ENCODE measurements at places on chromosomes 1 and 21.

DNA sequence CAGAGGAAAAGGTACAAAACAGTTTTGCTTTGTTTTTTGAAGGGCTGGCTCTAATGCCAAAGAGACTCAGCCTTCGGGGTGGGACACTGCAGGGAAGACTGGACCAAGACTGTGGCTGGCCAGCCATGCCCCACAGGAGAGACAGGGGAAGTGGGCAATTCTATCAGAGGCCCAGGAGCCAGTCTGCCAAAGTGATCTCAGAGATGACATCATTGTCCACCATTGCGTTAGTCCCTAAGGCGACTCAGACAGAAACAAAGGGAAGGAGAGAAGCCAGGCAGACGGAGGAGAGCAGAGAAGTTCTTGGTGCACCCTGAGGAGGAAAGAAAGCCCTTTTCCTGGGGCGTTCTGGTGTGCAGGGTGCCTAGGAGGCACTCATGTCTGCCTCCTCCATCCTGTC is 26.4 kb downstream of the OPTC start:
- DNase-seq = no peak

DNA sequence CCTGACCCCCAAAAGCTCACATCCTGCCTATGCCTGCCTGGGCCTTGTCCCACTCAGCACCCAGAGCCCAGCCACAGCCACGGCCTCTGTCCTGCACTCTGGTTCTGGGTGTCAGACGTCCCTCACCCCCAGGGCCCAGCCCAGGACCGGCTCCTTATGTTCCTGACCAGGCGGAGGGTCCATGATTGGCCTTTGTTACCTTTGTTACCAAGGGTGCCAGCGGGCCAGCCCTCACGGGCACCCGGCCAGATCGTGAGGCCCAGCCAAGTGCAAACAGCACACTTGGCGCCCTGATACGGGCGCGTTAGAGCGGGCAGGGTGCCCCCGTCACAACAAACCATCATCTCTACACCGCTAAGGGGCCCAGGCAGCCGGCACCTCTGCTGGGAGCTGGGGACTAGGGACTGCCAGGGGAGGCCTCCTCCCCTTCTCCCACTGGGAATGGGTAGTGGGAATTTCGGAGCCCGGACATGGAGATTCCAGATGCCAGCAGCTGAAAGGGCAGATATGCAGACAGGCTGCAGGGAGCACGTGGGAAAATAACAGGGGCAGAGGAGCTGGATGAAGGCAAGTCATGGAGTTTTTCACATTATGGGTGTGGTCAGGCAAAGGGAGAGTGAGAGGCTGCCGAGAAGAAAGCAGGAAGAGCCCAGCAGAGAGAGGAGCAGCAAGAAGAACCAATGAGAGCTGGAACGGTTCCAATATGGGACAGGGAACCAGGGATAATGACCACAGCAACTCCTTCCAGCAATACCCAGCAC is 22.1 kb downstream of the HSPG2 start:
- DNase-seq = no peak

GRCh38 chr21:19463966-19464365 is 1060.4 kb upstream of the TMPRSS15 start:
- DNase-seq = no peak

- no peak for DNase-seq
Measured at GRCh38 chr1:26154750-26155149, 4.1 kb upstream of the FAM110D start.

DNA sequence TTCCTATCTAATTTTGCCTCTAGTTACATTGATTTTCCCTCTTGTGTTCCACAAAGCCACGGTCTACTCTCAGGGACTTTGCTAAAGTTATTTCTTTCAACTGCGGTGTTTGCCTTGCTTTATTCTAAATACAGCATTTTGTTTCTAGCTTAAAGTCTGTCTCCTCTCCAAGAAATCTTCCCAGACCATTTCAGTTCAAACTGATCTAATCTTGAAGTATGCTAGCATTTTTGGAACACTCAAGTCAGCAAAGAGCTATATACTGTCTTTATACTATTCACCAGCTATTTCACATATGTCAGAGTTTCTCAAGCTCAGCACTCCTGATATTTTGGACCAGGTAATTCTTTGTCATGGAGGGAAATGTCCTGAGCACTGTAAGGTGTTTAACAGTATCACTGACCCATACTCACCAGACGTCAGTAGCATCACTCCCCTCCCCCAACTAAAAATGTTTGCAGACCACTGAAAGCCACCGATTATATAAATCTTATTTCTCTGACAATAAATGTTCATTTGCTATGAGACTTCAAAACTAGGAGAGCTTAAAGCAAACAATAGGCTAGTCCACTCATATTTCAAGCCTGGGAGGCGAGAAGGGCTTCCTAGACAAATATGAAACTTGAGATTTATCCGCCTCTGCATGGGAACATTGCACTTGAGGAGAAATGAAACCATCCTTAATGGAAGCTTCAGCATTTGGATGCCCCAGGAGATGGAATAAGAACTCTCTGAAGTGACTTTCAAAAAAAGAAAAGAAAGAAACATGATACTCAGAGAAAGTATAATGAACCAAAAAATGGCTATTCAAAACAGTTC is 81.1 kb downstream of the KIAA0319L start:
- no peak for DNase-seq

DNA sequence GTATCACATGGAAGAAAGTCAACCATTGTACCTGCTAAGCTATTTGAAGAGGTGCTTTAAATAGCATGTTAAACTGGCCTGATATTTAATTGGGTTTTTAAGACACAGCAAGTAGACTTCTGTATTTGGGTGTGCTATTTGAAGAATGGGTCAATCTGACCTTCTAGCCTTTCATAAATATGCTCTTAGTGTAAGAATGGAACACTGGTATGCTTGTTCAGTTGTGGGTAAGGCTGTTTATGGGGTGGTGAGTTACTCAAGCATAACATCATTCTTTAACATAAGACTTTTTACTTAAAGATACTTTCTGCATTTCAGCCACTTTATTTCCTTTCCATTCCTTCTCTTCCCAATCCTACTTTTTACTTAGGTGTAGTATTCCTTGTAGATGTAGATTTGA is 21.4 kb downstream of the AHCYL1 start:
- no peak for DNase-seq

GRCh38 chr1:198185759-198186158 is 29.0 kb downstream of the NEK7 start:
- no peak for DNase-seq

- DNase-seq = no peak
Measured at GRCh38 chr1:11903210-11903609, 23.0 kb downstream of the KIAA2013 start.
